ENCODE measurements at places on chromosomes 5 and 9.

- DNase-seq, result no peak
Measured at GRCh38 chr5:96734871-96735325, 72.7 kb downstream of the CAST start.

- peak; percentile 79 for DNase-seq
Measured at GRCh38 chr9:119370816-119371215, 1.6 kb upstream of the BRINP1 start.

- DNase-seq, result peak; percentile 24
Measured at GRCh38 chr5:132059043-132059695, 1.3 kb upstream of the IL3 start.

GRCh38 chr5:96149546-96149945, 187.9 kb upstream of the ELL2 start:
- no peak for DNase-seq

DNA sequence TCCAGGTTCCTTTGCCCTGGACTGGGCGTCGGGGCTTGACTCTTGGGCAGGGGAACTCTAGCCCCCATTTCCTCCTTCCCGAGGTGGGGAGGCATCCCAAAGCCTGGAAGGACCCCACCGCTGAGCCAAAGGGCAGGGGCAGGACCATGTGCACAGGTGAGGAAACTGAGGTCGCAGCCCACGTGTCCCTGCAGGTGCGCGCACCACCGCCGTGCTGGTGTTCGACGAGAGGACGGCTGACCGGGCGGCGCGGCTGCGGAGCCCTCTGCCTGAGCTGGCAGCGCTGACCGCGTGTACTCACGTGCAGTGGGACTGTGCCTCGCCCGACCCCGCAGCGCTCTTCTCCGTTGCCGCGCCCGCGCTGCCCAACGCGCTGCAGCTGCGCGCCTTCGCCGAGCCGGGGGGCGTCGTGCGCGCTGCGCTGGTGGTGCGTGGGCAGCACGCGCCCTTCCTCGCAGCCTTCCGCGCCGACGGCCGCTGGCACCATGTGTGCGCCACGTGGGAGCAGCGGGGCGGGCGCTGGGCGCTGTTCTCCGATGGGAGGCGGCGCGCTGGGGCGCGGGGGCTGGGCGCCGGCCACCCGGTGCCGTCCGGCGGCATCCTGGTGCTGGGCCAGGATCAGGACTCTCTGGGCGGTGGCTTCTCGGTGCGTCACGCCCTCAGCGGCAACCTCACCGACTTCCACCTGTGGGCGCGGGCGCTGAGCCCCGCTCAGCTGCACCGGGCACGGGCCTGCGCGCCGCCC, 2.8 kb downstream of the ADGRD2 start:
- DNase-seq, result no peak

GRCh38 chr9:2419347-2419746, 202.2 kb upstream of the VLDLR start:
- DNase-seq, result no peak
